ENCODE measurements at places on chromosomes 1 and 21.

DNA sequence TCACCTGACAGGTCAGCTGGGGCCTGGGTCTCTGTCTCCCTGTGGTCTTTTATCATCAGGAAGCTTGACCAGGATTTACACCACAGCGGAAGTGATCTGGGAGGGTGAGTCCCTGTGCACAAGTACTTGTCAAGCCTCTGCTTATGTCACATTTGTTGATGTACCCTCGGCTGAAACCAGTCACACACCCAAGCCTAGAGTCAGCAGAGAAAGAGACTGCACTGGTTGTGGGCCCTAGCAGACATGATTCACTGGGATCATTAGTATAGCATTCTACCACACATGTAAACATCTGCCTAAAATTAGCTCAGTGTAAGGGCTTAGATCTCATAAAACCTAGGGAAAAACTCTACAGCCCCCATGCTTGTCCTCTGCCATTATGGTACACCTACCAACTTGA is 79.3 kb upstream of the LAMC2 start:
- no peak for DNase-seq

DNA sequence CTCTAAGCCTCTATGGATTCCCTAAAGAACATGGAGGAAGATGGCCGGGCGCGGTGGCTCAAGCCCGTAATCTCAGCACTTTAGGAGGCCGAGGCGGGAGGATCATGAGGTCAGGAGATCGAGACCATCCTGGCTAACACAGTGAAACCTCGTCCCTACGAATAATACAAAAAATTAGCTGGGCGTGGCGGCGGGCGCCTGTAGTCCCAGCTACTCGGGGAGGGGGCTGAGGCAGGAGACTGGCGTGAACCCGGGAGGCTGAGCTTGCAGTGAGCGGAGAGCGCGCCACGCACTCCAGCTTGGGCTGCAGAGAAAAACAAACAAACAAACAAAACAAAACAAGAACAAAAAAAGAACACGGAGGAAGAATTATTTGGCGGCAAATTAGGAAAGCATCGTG is 5.8 kb upstream of the ZNF326 start:
- DNase-seq, result no peak

DNA sequence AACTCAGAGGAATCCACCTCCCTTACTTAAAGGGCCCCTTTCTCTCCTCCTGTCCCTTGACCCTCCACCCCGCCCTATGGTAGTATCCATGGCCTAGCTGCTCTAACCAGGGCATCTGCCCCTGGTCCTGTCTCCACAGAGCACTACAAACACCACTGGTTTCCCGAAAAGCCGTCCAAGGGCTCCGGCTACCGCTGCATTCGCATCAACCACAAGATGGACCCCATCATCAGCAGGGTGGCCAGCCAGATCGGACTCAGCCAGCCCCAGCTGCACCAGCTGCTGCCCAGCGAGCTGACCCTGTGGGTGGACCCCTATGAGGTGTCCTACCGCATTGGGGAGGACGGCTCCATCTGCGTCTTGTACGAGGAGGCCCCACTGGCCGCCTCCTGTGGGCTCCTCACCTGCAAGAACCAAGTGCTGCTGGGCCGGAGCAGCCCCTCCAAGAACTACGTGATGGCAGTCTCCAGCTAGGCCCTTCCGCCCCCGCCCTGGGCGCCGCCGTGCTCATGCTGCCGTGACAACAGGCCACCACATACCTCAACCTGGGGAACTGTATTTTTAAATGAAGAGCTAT is 1.7 kb downstream of the BTG2 start:
- DNase-seq, result no peak

DNA sequence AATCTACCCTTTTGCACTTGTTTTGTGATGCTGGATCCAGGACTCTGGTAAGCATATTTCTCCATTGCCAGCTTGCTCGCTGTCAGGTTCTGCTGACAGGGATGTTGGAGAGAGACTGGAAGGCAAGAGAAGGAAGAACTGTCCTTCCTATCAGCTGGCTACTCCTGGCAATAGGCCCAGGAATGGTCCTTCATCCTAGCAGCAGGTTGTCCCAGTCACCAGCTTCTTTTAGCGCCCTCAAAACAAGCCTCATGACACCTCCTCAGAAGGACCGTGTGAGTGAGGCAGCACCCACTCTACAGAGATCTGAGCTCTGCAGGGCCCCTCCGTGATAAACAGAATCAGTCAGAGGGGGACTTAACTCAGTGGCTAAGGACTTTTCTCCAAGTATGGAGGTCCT is 33.1 kb upstream of the SLAMF9 start:
- DNase-seq, result peak; percentile 20

GRCh38 chr1:1259951-1260600 is 13.6 kb upstream of the C1QTNF12 start:
- DNase-seq, result no peak

GRCh38 chr1:66331658-66332547 is 202.1 kb upstream of the SGIP1 start:
- DNase-seq, result no peak

GRCh38 chr21:36504067-36505058 is 24.4 kb upstream of the CLDN14 start:
- DNase-seq, result no peak

- no peak for DNase-seq
Observed at GRCh38 chr21:29157080-29157479, 26.6 kb downstream of the MAP3K7CL start.

GRCh38 chr1:171188388-171189266 is 3.5 kb downstream of the FMO2 start:
- DNase-seq, result peak; percentile 34

- DNase-seq, result no peak
Observed at GRCh38 chr21:46637952-46638746, 2.7 kb downstream of the PRMT2 start.

DNA sequence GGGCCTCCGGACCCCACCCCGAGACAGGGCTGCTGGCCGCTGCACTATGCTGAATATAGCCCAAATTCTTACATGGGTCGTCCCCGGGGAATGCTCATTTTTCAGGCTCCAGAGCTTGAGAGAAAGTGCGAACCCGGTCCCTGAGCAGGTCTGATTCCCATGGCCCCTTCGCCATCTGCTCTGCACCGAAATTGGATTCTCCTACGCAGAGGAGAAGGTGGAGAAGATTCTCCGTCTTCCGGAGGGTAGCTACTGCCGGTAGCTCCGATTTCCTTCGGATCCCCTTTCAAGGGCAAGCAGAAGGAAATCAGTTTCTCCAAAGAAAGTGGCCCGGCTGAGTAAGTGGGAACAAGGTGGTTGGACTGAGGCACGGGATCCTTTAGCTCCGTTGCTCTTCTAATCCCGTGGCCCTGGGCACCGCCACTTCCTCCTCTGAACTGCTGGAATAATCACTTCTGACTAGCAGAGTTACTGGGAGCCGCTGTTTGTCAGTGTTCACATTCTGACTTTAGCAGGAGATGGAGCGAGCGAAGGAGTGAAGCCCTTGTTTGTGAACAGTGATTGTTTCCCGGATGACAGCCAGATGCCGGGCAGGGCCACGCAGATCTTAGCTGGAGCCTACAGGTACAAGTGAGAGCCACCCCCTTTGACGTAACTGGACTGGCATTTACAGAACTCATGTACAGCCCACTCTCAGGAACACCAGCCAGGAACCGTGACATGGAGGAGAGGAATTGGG is 1.1 kb upstream of the ZNF496 start:
- peak; percentile 87 for DNase-seq

DNA sequence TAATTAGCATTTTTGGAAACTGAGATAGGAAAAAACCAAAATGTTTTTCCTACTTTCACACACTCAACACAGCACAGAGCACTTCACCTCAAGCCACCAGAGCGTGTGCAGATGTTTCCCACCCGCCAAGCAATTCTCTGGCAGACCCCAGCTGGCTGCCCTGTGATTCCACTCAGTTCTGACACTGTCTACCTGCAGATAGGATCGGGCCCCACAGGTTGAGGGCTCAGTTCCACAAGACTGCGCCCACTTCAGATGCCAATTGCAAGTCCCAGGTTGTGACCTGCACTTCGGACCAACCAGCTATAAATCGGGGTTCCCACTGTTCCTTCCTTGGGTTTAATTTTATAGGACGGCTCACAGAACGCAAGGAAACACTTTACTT is 9.9 kb downstream of the KIAA1614 start:
- DNase-seq, result no peak

GRCh38 chr1:14634486-14634885 is 36.0 kb downstream of the KAZN start:
- DNase-seq, result no peak

DNA sequence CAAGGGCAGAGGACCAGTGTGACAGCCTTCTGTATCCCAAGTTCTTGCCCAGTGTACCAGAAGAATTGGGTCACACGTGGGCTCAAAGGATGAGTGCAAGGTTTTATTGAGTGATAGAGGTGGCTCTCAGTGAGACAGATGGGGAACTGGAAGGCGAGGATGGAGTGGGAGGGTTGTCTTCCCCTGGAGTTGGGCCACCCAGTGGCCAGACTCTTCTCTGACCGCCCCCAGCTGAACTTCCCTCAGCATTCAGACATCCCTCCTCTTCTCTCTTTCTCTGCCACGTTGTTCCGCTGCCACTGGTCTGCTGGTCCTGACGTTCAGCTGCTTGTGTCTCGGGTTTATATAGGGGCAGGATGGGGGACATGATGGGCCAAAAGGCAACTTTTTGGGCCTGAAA is 150.1 kb upstream of the IVNS1ABP start:
- no peak for DNase-seq

All from lower leg skin (tissue), 4 donors.